ENCODE measurements at places on chromosomes 1 and 21.

DNA sequence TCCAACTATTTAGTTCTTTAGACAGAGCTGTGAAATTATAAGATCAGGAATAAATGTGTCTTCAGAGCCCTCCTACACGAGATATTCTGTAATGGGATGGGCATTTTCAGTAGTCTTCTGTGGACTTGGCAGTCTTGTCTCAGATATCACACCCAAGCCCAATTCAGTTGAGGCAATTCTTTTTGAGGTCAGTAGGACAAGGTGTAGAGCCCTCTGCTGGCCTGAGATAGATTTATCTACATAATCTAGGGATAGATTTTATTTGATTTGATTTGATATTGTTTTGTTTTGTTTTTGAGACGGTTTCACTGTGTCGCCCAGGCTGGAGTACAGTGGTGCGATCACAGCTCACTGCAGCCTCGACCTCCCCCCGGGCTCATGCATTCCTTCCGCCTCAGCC lies 77.5 kb downstream of the FMN2 start:
- peak; percentile 14 for DNase-seq

GRCh38 chr1:20584890-20585289 lies 4.0 kb upstream of the CDA start:
- no peak for DNase-seq

- no peak for DNase-seq
These were observed 559.9 kb downstream of the RWDD3 start for GRCh38 chr1:95793893-95794292.

GRCh38 chr1:95262913-95263312 lies 28.9 kb downstream of the RWDD3 start:
- no peak for DNase-seq

DNA sequence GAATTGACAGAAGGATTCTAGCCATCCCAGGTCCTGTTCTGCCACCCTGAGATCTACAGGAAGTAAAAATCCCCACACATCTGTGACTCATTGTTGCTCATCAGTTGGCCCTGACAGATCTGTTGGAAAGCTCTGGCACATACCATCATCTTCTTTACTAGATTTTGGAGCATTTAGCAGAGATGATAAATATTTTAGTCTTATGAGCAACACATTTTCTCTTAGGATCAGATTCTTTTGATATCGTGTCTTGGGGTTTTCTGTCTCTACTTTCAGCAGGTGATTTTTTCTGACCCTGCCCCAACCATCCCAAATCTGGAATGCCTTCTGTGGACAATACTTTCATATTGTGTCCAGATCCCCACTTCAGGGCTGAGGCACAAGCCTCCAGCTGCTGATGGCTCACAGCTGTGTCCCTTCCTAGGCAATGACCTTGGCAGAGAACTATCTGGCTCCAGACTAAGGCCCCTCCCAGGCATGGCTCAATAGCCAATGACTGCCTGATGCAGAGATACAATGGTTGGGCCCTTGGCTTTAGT lies 102.8 kb downstream of the GDAP2 start:
- DNase-seq, result no peak

DNA sequence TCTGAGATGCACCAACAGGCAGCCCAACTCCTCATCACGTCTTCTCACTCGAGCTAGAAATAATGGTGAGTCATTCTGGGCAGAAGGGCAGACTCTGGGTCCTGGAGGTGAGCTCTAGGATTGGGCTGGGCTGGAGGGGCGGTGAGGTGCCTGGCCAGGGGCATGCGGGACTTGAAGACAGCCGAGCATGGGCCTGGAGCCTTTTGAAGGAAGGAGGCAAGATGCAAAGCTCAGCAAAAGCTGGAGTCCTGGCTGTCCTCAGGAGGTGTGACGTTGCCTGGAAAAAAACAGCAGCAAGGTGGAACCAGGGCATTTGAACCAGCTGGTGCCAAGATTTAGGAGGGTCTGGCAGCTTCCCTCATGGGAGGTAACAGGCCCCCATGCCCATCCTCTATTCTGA lies 712 bp downstream of the KCNA2 start:
- DNase-seq, result no peak

- no peak for DNase-seq
These were observed 118.3 kb downstream of the TGFB2 start for GRCh38 chr1:218463194-218464156.

GRCh38 chr1:175499595-175500382 lies 243.6 kb downstream of the TNR start:
- no peak for DNase-seq

DNA sequence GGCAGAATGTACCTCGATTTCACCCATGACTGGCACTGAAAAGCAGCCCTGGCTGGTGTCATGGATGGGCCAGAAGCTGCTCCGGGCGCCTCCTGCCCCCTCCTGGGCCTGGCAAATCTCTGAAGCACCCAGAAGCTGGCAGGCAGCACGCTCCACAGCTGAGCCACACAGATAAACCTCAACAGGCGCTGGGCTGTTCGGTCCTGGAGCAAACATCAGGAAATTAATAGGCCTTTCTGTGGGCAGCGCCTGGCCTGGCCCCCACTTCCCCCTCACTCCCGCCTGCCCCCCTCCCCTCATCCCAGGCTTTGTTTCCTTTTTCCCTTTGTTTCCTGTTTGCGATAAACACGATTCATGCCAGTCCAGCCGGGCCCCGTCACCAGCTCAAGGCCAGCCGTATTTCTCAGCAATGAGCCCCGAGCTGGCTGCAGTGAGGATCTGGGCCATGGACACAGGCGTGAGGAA lies 20.1 kb upstream of the DISP3 start:
- DNase-seq, result no peak

DNA sequence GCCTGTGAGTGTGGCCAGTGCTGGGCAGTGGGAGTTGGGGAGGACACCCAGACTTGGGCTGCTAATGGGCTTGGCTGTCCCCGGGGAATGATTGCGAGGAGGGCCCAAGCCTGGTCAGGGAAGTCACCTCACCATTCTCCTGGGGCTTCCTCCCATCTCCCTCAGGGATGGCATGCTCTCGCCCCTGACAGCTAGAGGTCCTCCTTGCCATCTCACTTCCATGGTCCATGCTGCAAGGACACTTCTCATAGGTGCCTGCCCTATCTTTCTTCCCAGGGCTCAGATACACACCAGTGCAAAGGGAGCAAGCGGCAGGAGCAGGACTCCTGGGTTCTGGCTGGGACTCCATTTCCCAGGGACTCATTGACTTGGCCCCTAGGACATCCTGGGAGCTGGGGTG lies 4.1 kb downstream of the NTRK1 start:
- no peak for DNase-seq

- no peak for DNase-seq
These were observed 13.4 kb downstream of the S1PR1 start for GRCh38 chr1:101250222-101250621.

DNA sequence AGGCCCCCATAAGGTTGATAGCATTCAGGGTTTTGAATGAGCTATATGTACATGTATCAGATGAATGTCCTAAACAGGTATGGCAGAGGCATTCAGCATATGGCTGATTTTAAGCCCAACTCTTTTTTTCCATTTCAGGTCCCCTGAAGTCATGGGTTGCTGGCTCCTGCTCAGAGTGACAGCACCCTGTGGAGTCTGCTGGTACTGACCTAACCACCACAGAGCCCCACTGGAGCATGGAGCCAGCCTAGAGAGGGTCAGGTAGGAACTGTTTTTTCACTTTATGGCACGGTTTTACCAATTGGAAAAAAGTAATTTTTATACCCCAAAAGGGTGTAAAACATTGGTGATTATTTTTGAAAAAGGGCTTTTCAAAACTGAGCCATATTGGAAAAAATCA lies 82.5 kb upstream of the MPC2 start:
- DNase-seq, result no peak

DNA sequence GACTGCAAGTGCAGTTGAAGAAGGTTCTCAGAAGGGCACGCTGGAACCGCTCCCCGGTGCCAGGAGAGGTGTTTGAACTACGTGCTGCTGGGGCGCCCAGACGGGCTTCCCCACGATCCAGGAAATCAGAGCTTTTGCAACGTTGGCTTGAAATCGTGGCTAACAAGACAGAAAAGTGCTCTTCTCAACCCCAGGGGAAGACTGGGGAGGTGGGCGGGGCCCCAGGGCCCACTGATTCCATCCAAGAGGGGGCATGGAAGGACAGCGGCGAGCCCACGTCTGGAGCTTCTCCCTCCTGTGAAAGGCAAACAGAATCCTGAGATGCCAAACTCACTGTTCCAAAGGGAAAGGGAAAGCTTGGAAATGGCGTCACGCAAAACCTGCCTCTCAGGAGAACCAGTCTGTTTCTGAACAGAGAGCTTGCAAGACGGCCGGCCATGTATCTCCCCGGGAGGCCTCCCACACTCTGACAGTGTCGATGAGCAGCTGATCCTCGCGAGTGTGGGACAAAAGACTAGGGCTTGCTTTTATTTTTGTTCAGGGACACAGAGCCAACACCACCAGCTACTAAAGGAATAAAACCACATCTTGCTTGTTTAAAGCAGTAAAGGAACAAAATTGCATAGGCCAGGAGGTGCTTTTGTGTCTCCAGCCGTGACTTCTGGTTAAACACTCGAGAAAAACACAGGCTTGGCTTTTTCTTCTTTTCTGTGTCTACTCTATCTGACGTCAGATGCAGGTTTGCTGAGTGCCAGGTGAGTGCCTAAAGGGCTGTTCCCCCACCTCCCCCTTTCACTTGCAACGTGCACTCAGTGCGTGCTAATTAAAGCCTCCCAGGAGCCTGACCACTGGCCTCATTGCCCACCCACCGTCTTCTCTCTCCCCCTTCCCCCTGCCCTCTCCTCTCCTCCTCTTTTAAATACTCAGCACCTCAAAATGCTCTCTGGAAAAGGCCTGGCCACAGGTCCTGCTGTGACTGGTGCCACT lies 41.5 kb downstream of the LRRC3 start:
- DNase-seq, result no peak

GRCh38 chr1:24557711-24558131 lies 1.8 kb downstream of the NCMAP start:
- no peak for DNase-seq

DNA sequence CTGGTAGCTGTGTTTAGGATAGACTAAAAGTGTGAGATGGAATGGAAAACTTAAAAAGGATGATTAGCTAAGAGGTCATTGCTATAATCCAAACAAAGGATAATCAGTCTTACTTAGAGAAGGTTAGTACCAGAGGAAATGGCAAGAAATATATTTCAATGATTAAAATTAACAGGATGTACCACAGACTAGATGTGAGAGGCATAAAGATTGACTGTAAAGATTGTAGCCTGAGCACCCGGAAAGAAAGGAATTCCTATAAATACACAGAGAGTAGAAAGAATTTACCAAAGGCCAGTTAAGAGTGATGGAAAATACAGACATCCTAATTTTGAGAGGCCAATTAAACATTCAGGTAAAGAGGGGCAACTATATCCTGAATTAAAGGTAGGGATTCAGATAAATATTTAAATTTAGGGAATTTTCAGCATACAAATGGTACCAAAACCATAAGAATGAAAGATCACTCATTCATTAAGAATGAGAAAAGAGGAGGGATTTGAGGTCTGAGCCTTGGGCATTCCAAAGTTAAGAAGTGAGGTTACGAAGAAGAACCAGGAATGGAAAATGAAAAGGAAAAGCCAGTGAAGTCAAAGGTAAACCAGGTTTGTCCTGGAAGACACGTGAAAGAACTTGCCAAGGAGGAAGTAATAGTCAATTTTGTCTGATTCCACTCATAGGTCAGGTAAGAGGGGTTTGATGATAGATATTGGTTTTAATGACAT lies 46.4 kb upstream of the RGS1 start:
- no peak for DNase-seq

DNA sequence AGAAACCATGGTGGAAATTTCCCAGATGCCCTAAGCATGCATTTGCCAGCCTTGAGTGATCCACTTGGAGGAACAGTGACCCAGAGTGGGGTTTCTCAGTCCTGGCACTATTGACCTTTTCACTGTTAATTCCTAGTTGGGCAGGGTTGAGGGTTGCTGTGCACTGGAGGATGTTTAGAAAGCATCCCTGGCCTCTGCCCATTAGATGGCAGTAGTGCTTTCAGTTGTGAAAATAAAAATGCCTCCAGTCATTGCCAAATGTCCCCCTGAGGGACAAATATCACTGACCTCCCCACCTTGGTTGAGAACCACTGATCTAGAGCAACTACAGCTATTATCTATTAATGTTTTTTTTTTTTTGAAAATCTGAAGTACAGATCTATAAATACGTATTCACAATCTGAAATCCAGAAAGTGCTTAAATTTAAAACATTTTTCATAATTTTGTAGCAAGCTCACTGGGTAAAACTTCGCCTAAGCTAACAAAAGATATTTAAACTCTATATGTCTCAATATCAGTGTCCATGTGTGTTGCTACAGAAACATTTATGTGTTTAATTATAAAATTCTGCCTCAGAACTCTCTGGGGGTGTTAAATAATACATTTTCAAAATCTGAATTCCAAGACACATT lies 27.3 kb downstream of the F3 start:
- DNase-seq, result no peak

GRCh38 chr1:17412093-17412870 lies 27.2 kb downstream of the RCC2 start:
- no peak for DNase-seq

DNA sequence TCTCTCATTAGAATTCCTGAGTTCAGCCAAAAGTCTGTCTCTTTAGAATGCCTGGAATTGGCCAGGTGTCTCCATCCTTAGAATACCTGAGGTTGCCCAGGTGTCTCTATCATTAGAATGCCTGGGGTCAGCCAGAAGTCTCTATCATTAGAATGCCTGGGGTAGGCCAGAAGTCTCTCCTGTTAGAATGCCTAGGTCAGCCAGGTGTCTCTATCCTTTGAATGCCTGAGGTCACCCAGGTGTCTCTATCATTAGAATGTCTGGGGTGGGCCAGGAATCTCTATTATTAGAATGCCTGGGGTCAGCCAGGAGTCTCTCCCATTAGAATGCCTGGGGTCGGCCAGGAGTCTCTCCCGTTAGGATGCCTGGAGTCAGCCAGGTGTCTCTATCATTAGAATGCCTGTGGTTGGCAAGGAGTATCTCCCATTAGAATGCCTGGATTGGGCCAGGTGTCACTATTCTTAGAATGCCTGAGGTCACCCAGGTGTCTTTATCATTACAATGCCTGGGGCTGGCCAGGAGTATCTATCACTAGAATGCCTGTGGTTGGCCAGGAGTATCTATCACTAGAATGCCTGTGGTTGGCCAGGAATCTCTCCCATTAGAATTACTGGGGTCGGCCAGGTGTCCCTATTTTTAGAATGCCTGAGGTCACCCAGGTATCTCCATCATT lies 43.0 kb downstream of the RNF187 start:
- DNase-seq, result no peak

DNA sequence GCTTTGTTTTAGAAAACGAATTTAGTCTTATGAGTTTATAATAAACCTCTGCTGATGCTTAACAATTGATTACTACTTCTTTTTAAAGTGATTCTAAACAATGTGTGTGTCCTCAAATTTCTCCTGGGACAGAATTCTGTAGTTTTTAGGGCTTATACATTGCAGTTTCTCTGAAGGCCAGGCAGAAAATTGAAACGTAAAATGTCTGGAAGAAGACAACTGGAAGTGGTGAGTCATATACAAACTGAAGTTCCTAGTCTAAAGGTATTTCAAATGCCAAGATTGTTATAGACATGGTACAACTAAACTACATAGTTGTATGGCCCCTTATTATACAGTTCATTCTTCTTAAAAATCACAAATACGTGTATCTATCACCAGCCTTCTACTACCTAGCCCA lies 30.5 kb upstream of the RC3H1 start:
- DNase-seq, result no peak

- DNase-seq, result no peak
These were observed 114.3 kb downstream of the NPHP4 start for GRCh38 chr1:5877683-5878530.

All from NCI-H2081 treated with DMSO at 0.1 percent for 48 hours (cell line).